H1 (cell line): ENCODE measurements at places on chromosomes 16 and 17. TPM values are rescaled to one million over a fixed set of nuclear protein-coding genes. Genes with fewer than 3 reads are reported as not detected.

B4GALNT2 gene
- total RNA-seq: 0.04 TPM in 1 of 2 replicates, not detected in the other

ZDHHC1 gene
- total RNA-seq: 3.1 and 3.5 TPM in 2 replicates

CCL4L2 gene
- total RNA-seq: not detected in 2 replicates

CORO1A gene
- total RNA-seq: 11.7 and 12.1 TPM in 2 replicates

SSTR5 gene
- total RNA-seq: 0.31 and 0.56 TPM in 2 replicates

ADAP2 gene
- total RNA-seq: 0.76 and 1.1 TPM in 2 replicates

AATK gene
- total RNA-seq: 3.2 and 3.5 TPM in 2 replicates

TERB1 gene
- total RNA-seq: not detected in 2 replicates

LRRC36 gene
- total RNA-seq: 0.44 TPM in 1 of 2 replicates, not detected in the other

CDC42EP4 gene
- total RNA-seq: 12.6 and 13.1 TPM in 2 replicates

SLC6A2 gene
- 0.40 TPM in 1 of 2 replicates, not detected in the other for total RNA-seq

GCGR gene
- total RNA-seq: 0.56 and 0.61 TPM in 2 replicates

MPP2 gene
- 30.9 and 31.6 TPM in 2 replicates for total RNA-seq

CCL11 gene
- total RNA-seq: not detected in 2 replicates

ANKRD40CL gene
- total RNA-seq: not detected in 2 replicates

BICDL2 gene
- total RNA-seq: 14.3 and 15.9 TPM in 2 replicates

CA7 gene
- total RNA-seq: 1.7 and 1.8 TPM in 2 replicates

ZNF205 gene
- total RNA-seq: 17.0 and 19.1 TPM in 2 replicates

WFDC1 gene
- total RNA-seq: 1.1 and 1.6 TPM in 2 replicates

EPN3 gene
- 5.8 and 7.9 TPM in 2 replicates for total RNA-seq

SPATA22 gene
- not detected in 2 replicates for total RNA-seq

IL32 gene
- total RNA-seq: 2.0 and 2.7 TPM in 2 replicates

TOX3 gene
- 16.7 and 21.2 TPM in 2 replicates for total RNA-seq
